NCI-H526 (cell line): ENCODE measurements at places on chromosomes 3 and 15.

- DNase-seq = no peak
These were observed 177.9 kb downstream of the WDR72 start for GRCh38 chr15:53581513-53581912.

GRCh38 chr3:50698269-50698668 lies 23.5 kb downstream of the DOCK3 start:
- no peak for DNase-seq

DNA sequence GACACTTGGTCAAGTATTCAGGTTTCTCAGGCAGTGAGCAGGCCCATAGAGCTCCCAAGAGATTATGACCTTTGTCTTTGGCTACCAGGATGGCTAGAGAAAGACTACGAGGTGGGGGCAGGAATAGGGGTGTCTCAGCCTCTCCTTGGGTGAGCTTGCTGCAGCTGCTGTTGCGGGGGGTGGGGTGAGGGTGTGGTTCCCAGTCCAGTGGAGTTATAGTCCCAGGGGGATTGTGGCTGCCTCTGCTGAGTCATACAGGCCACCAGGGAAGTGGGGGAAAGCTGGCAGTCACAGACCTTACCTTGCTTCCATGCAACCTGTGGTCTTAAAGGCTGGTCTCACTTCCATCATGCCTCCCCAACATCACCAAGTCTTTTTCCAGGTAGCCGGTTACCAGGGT lies 31.7 kb downstream of the ATP2C1 start:
- DNase-seq = peak; percentile 38

DNA sequence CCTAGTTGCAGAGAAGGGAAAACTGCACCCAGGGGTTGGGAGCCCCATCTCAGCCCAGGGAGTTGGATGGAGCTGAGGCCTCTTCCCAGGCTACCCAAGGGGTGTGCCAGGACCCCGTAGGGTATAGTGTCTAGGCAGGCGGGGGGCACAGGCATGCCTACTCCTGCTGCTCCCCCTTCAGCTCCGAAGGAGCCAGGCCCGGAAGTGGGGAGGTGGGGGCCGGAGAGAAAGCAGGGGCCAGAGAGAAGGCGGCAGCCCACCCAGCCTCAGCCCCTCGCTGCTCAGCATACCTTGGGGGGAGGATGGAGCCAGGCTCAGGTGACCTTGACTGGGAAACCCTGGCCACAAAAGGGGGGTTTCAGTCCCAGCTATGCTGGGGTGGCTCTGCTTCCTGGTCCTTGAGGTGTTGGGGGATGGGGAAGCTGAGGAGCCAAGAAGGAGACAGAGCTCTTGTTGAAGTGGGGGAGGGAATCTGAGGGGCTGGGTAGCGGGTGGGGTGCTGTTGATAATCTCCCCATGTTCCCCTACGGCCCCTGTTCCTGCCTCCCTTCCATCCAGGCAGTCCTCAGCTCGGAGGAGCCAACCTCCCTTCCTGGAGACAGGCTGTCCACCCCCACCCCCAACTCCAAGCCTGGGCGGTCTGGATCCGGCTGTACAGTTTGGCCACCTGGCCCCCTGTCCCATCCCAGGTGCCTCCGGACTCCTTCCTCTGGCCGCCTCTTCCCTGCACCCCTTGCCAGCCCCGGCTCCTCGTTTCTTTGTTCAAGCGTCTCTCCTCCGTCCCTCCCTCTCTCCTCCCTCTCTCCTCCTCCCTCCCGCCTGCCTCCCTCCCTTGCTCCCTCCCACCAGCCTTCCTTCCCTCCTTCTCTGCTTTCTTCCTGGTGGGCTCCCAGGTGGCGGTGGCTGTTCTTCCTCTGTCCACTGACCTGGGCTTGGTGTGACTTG lies 1.7 kb downstream of the SEMA3F start:
- no peak for DNase-seq

GRCh38 chr3:125005222-125005621 lies 50.6 kb downstream of the HEG1 start:
- no peak for DNase-seq

DNA sequence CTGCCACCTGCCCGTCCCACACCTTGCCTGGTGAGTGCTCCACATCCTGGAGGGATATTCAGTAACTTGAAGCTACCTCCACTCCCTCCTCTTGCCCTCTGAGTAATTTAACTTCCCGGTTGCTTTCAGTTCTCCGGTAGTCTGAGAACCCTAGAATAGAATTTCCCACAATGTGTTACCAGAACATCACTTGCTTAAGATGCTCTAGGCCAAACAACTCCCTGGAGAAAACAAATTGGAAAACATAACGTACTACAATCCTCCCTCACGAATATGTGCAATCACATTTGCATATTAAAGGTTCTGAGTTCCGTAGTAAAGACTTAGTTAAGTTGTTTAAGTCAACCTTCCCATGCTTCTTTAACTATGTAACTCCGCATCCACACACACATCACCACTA lies 44.8 kb downstream of the SLCO2A1 start:
- DNase-seq = no peak

GRCh38 chr3:112767177-112767576 lies 79.5 kb downstream of the CD200R1L start:
- no peak for DNase-seq

GRCh38 chr3:47870156-47870555 lies 67.2 kb downstream of the DHX30 start:
- DNase-seq = no peak

GRCh38 chr3:58337190-58337589 lies 4.5 kb downstream of the PXK start:
- no peak for DNase-seq

DNA sequence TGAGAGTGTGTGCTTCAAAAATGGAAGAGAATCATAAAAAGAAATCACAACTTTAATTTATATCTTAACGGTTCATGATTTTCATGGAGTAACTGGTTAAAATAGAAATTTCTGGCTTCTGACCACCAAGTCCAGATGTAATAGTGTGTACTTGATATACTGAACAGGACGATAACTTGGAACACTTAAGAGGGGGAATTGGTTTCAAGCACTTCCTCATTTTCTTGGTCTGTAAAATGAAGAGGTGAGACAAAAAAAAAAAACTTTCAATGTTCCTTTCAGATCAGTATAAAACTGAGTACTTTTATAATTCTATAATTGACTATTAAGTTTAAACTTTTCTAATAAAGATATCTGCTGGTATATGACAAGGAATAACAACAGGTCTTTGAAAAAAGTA lies 64.0 kb upstream of the TRA2B start:
- DNase-seq = no peak

- no peak for DNase-seq
These were observed 26.5 kb downstream of the PLA1A start for GRCh38 chr3:119624002-119624720.

DNA sequence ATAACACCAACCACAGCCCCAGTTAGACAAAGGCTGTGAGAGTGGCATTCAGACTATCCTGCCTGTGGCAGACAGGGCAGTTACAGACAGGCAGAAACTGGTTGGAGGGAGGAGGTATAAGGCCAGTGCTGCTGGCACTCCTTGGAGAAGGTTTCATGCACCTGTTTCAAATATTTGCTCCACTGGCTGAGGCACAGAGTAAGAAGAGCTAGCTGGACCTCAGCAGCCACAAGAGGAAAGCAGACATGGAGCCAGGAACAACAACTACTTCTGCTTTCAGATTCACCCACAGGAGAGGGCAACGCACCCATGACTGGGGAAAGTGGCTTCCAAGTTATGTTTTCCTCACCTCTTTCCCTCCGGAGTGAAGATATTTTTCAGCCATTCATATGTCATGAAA lies 11.5 kb upstream of the PRKAR2A start:
- no peak for DNase-seq

DNA sequence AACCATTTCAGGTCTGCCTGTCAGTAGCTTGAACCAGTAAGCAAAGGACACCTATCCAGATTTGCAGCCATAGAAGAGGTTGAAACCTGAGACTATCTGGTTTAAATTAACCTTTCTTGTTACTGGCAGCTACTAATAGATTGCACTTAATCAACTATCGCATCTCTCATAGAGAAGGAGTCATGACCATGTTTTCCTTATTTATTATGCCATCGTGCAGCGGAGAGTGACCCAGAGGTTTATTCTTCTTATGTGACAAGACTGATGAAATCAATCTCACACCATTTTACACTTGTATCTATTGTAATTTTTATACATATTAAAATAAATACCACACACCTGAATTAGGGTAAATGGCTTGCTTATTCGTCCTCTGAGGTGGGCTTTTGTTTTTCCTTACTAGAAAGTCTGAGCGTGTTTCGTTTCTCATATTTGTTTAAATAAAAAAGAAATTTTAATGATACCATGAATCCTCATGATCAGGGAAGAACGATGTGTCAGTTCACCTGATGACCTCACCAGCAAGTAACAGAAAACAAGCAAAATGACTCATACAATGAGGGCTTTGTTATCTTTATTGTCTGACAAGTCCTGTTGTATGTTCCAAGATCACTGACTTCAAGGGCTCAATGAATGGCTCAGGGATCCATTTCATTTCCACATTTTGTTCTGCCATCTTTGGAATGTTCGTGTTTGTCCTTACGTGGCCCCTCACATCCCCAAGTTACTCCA lies 379.5 kb upstream of the DPH6 start:
- DNase-seq = no peak

DNA sequence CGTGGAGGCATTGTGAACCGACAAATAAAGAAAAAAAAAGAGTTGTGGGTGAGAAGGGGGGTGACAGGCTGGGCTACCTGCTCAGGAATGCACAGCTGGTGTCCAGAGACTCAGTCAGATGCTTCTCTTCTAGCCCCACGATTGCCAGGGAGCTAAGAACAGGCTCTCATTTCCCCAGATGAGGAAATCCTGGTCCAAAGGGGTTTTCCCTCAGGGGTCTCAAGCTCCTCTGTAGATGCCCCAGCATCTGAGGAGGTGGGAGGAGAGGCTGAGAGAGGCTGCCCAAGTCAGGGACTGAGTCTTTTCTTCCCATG lies 35.5 kb downstream of the BNC1 start:
- no peak for DNase-seq

DNA sequence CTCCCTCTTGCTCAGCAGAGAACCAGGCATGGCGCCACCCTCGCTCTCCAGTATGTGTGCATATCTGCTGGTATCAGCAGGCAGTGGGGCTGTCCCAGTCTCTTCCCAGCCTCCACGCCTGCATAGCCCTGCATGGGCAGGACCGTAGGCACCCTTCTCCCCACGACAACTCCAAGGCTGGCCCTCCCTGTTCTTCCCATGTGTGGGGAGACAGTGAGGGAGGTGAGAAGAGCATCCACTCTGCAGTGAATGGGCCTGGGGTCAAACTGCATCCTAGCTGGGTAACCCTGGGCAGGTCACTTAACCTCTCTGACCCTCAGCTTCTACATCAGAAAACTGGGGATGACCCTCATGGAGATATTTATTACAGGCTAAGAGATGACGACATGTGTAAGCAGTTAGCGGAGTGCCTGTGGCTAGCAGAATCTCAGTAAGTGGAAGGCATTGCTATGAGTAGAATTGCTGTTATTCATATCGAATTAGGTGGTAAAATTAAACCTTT lies 13.3 kb upstream of the SSUH2 start:
- DNase-seq = no peak

- DNase-seq = no peak
These were observed 38.0 kb downstream of the MEF2A start for GRCh38 chr15:99603828-99604227.

DNA sequence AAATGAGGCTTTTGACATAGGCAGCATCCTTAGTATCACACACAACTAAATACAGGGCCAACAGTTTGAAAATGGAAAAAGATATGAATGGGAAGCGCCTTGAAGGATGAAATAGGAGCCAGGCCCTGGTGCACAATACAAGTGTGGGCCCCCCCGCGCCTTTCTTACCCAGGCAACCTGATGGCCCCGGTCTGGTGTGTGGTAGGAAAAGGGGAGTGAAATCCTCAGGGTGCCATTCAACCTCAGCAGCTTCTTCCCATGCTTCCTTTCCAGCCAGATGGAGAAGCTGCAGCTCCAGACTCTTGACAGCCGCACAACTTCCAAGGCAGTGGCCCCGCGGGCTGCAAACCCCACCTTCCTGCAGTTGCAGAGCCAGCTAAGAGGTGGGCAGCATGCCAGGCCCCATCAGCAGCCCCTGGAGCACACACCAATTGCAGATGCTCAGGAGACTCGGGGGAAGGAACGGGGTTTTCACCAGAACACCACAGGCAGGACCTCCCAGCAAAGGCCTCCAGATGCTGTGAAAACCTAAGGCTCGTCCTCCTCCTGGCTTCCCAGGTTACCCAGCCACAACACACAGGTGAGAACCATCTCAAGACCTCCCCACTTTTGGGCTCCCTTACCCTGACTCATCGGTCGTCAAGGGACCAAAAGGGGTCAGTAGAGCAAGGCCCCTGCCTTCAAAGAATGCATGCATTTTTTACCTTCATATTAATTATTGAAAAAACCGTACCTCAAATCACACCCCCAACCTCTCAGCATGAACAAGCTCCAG lies 101.6 kb downstream of the CPN2 start:
- no peak for DNase-seq

DNA sequence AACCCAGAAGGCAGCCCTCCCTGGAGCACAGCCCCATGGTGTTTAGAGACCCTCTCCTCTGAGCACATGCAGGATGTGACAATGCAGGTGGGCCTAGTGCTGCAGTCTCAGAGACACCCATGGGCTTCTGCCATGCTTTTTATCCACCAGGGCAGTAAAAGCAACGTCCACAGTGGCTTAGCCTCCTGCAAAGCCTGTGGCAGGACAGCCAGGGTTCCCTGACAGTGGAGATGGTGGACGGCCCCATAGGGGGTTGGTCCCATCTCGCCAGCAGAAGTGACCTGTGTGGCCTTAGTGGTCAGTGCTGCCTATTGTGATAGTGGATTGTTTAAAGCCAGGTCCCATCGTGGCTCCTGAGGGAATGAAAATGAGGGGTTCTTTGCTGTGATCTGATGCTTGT lies 46.6 kb downstream of the APBA2 start:
- no peak for DNase-seq

DNA sequence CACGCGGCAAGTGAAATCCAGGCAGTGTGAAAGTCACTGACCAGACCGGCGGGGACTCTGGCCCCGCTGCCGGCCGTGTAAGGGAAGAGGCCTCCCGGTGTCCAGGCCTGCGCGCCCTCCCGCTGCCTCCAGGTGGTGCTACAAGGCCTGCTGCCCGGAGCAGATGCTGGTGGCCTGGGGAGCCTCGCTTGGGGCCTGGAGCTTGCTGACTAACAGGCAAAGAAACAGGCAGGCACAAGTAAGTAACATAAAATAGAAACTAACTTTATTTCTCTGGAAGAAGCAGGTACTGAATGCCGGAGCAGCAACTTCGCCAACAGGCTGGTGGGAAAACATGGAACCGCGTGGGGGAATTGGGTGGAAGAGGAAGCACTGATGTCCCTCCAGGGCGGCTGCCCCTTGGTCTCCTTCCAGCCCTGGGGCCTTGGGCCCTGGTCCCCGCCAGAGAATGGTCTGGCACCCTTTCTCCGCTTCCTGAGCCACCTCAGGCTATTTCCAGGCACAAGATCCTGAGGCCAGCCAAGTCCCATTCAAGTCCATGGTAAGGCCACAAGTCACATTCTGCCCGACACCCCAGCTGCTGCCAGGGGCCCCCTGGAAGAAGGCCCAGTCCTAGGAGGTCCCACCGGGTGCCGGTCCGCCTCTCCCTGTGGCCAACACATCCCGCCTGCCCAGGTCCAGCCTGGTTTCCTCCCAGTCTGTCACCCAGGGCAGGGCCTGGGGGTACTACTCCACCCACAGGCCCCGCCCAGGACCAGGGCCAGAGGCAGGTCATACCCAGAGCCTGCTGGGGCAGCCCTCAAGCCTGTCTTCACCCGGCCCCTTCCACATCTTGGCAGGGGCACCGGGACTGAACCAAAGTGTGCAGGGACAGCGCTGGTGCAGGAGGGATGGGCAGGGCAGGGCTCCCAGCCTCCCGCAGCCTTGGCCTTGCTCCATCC lies 45.0 kb downstream of the TNK2 start:
- peak; percentile 36 for DNase-seq

- DNase-seq = peak; percentile 8
These were observed 421.4 kb downstream of the MECOM start for GRCh38 chr3:169241991-169242707.

- DNase-seq = no peak
These were observed 6.6 kb upstream of the CCR8 start for GRCh38 chr3:39322936-39323335.
